ENCODE measurements at places on chromosomes 1 and 21.

- no peak for DNase-seq
Observed at GRCh38 chr1:205127646-205128045, 5.9 kb upstream of the RBBP5 start.

DNA sequence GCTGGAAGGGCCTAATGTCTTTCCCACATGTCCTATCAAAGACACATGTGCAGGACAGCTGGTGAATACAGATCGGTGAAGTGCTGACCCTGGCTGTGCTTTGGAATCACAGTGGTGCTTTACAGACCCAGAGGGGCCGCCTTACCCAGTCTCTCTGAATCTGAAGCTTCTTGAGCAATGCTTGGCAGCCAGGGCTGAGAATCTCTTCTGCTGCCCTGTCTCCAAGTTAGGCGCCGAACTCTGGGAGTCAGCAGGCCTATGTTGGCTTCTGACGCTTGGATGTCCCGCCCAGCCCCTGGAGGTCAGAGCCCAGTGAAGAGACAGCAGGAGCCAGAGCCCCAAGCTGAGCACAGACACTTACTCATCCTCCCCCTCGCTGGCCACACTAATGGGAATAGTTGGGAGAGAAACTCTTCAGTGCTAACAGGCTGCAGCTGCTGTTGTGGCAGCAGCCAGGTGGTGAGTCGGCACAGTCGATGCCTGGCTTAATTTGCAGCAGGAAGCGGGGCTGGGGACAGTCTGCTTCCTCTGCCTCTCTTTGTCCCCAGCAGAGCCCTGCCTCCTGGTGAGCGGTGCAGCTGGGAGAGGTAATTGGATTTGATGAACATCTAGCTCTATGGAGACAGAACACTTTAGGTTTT is 68.1 kb downstream of the URB2 start:
- DNase-seq, result no peak

- no peak for DNase-seq
Observed at GRCh38 chr1:156857532-156857931, 1.4 kb downstream of the INSRR start.

DNA sequence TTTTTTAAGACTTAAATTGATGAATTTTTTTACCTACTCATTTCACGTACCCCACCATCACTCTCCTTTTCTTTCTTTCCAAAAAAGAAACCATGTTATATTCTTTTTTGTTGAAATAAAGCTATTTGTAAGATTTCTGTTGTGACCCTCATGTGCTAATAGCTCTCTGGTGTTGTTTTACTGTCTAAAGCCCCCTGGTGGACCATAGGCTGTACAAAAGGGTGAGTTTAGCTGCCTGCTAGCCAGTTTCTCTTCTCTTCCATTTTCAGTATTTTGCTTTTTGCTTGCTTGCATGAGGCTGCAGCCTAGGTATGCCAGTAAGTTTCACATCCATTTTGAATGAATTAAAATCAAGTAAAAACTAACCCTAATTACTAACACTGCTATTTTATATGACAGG is 15.6 kb upstream of the VAMP3 start:
- no peak for DNase-seq

DNA sequence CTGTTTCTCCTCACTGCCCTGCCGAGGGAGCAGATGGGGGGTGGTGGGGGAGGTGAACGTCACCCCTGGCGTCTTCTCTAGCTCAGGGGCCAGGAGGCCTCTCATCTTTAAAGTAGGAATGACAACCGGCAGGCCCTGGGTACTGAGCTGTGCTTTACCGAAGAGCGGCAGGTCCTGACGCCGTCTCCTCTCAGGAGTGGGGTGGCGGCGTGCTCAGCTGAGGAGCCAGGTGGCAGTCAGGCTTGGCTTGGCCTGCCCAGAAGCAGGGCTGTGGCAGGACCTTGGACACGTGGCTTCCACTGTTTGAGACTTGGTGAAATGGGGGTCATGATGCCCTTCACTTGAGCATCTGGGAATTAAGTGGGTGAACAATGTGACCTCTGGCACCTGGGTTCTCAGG is 3.1 kb downstream of the RER1 start:
- no peak for DNase-seq

DNA sequence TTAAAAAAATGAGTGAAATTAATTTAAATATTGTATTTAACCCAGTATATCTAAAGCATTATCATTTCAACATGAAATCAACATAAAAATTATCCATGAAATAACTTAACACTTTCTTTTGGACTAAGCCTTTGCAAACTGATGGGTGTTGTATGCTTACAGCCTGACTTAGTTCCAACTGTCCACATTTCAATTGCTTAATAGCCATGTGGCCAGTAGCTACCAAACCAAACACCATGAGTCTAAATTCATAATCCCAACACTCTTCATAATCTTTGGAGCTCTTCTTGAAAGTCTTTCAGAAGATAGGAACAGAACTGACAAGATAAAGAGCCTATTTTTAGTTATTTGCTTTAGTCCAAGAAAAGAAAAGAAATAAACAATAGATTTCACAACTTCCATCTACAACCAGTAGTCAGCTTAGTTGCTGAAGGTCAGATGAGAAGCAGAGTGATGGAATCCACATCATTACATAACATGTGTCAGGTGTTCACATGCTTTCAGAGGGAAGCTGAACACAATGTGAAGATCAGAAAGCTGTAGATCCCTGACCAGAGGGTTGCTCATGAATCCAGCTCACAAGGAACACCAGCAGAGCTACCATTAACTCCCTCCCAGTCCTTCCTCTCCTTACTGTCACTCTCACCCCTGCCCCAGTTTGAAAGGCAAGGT is 144.0 kb upstream of the ZNF648 start:
- no peak for DNase-seq

GRCh38 chr21:22250355-22250754 is 1252.1 kb downstream of the NCAM2 start:
- no peak for DNase-seq

DNA sequence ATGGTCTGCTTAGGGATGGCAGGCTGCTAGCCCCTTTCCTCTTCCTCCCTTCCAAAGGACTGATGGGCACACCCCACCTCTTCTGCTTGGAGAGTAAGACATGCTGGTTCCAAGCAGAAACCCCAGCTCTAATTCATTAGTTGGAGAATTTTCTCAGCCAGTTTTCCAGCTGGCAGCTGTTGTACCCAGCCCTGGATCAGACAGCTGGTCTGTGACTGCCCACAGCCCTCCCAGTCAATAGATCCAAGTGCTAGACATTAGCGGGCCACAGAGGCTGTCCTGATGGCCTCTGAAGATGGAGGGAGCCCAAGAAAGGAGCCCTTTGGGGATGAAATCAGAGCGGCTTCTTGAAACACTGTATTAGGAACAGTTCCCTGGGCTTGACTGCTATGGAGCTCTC is 35.8 kb downstream of the ACOT11 start:
- DNase-seq, result no peak
